ENCODE measurements at places on chromosomes 2 and 18. TPM values are rescaled to one million over a fixed set of nuclear protein-coding genes. Genes with fewer than 3 reads are reported as not detected.

Gene SCN7A
- total RNA-seq, result not detected

GRCh38 chr18:45456090-45457021 is 158.9 kb upstream of the SLC14A2 start:
- no peak for DNase-seq

GRCh38 chr2:10035633-10036032 is 7.7 kb upstream of the KLF11 start:
- no peak for DNase-seq

Gene IL1R2
- total RNA-seq, result 0.64 TPM
